Activated CD4-positive, alpha-beta T cell treated with anti-CD3 and anti-CD28 coated beads, Interleukin-2, amount 10 ng/mL, durations not matched to agents 7 days and 5 days (primary cell): ENCODE measurements at places on chromosomes 13 and 19. TPM values are rescaled to one million over a fixed set of nuclear protein-coding genes. Genes with fewer than 3 reads are reported as not detected.

Gene OR7D2
- total RNA-seq: not detected

Gene CASP14
- not detected for total RNA-seq

Gene ZNF154
- 5.8 TPM for total RNA-seq

Gene CNFN
- not detected for total RNA-seq

Gene CYP4F22
- total RNA-seq: 0.87 TPM

Gene NOP53
- 368 TPM for total RNA-seq

Gene SERP2
- not detected for total RNA-seq

Gene B3GNT8
- 2.1 TPM for total RNA-seq

Gene TIMM13
- 66.4 TPM for total RNA-seq

Gene ARRDC2
- total RNA-seq: 51.1 TPM

Gene ARRDC5
- total RNA-seq: 1.8 TPM

Gene SAMD1
- total RNA-seq: 84.5 TPM

Gene GADD45GIP1
- total RNA-seq: 16.5 TPM

Gene MISP3
- 0.69 TPM for total RNA-seq

Gene RNF225
- total RNA-seq: 0.74 TPM

Gene CYP2A7
- not detected for total RNA-seq

Gene ZNF253
- 22.5 TPM for total RNA-seq

Gene KLK14
- 0.67 TPM for total RNA-seq
